ENCODE measurements at places on chromosomes 13 and 19. TPM values are rescaled to one million over a fixed set of nuclear protein-coding genes. Genes with fewer than 3 reads are reported as not detected.
A peak's percentile ranks its signal among the peaks of the same experiment; 100 is the strongest.

CCDC169 gene
- 0.29 TPM for polyA plus RNA-seq

DNA sequence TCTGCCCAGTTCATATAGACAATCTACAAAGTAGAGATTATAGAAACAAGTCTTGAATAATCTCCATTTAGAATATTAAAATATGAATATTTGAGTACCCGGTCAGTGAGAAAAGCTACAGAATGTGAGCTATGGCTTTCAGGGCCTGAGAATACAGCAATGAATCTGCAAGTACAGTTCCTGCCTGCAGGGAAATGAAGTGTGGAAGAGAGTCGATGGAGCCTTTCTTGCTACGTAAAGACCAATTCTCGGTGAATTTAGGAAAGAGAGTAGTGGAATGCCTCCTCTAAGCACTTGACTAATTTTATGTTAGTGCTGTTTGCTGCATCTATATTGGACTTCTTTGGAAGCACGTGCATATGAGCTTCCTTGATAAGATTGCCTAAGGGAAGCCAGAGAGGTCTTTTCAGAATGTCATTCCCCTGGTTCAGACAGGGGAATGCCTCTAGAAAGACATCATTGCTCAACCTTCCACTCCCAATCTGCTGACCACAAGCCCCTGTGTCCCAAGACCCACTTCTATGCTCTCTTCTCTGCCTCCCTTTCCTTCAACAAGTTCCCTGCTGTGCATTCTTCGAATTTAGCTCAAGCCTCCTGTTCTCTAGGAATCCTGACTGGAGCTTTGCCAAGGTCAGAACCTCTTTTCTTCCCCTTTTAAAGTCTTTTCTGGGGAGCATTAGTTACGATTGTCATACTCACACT, 41.9 kb downstream of the GPC6 start:
- no peaks in the 10 kb centered on the region for H3K4me1 ChIP-seq
- no peaks in the 10 kb centered on the region for H3K27me3 ChIP-seq
- H3K27ac ChIP-seq, result no peak overlapping the region
- H3K4me3 ChIP-seq, result no peak overlapping the region
- H3K36me3 ChIP-seq, result no peaks in the 10 kb centered on the region
- DNase-seq, result no peak

DNA sequence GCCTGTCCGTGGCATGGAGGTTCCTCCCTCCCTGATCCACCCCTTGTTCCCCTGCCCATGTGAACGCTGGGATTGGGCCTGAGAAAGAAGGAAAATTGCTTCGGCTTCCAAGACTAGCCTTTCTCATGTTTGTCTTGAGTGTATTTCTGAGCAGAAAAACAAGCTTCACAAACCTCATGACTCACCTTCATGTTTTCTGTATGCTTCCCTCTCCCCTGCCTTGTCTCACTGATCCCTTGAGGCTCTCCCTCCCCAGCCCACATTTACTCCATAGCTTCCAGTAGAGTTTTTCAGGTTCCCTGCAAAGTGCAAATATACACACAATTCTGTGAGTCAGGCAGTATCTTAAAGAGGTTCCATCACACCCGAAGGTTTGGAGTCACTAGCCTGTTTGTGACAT, 572.4 kb downstream of the UQCRFS1 start:
- H3K36me3 ChIP-seq, result no peaks in the 10 kb centered on the region
- H3K27me3 ChIP-seq, result no peaks in the 10 kb centered on the region
- H3K4me3 ChIP-seq, result no peak overlapping the region

DNA sequence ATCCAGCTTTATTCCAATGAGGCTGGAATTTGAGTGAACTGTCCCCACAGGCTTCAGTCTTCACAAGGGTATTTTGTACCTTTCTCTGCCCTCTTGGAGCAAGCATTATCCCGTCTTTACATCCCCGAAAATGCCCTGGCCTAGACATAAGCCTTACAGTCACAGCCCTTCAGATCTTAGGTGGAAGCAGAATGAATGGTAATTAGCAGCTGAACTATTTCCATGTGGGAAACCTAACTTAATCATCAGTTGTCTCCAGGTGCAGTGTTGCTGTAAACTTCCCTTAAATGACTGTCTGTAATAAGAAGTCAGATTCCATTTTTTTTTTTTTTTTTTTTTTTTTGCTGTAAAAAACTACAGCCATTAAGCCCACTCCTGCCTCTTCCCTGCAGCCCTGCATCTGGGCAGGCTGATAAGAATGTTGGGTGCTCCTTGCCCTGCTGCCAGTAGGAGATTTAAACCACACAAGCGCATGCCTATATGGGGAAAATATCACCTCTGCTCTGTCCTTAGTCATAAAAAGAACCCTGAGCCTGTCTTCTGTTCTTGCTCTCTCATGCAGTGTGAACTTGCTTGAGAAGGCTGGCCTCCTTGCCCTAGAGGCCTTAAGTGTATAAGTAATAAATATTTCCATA, 426.8 kb upstream of the SLITRK5 start:
- H3K4me3 ChIP-seq, result no peak overlapping the region
- no peaks in the 10 kb centered on the region for H3K27me3 ChIP-seq
- H3K36me3 ChIP-seq, result no peaks in the 10 kb centered on the region
- H3K27ac ChIP-seq, result no peak overlapping the region
- DNase-seq, result no peak

GRCh38 chr19:40609561-40610395, 8.6 kb downstream of the LTBP4 start:
- H3K27me3 ChIP-seq, result no peaks in the 10 kb centered on the region
- H3K36me3 ChIP-seq, result no peaks in the 10 kb centered on the region
- peak overlapping the region; percentile 61 for H3K4me3 ChIP-seq
- peak; percentile 95 for DNase-seq
